ENCODE measurements at places on chromosomes 6 and 20. TPM values are rescaled to one million over a fixed set of nuclear protein-coding genes. Genes with fewer than 3 reads are reported as not detected.

DNA sequence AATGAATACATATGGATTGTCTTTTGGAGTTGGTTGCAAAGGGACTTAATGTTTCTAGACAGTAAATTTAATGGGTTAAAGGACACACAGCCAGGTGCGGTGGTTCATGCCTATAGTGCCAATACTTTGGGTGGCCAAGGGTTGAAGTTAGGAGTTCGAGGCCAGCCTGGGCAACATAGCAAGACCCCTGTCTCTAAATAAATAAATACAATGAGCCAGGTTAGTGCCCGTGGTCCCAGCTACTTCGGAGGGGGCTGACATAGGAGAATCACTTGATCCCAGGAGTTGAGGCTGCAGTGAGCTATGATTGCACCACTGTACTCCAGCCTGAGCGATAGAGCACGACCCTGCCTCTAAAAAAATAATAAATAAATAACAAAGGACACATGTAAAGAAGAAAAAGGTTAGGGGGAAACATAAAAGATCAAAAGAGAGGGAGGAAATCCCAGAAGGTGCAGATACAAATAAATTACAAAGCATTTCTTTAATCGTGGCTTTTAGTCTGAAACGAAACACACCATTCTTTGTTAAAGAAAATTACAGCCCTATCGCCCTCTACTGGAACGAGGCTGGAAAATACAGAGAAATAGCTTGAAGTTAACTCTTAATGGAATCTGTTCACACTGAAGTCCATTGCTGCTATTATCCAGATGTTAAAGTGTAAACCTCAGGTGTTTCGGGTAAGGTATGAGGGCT lies 42.6 kb upstream of the SCML4 start:
- H3K27ac ChIP-seq = no peak overlapping the region
- no peaks in the 10 kb centered on the region for H3K27me3 ChIP-seq
- peaks cover 21% of the 10 kb centered on the region for H3K36me3 ChIP-seq

DNA sequence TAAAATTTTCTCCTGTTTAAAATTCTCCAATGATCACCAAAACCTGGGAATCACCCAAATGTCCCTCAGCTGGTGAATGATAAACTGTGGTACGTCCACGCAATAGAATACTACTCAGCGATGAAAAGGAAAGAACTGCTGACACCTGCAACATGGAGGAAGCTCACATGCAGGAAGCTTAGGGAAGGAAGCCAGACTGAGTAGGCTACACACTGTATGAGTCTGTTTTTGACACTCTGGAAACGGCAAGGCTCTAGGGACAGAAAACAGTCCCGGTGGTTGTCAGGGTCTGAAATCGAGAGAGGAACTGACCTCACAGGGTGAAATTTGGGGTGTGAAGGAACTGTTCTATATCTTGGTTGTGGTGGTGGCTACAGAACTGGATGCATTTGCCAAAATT lies 25.2 kb upstream of the TLDC2 start:
- no peaks in the 10 kb centered on the region for H3K27me3 ChIP-seq
- no peak overlapping the region for H3K27ac ChIP-seq
- no peak overlapping the region for H3K4me3 ChIP-seq
- H3K4me1 ChIP-seq = peaks cover 12% of the 10 kb centered on the region

DNA sequence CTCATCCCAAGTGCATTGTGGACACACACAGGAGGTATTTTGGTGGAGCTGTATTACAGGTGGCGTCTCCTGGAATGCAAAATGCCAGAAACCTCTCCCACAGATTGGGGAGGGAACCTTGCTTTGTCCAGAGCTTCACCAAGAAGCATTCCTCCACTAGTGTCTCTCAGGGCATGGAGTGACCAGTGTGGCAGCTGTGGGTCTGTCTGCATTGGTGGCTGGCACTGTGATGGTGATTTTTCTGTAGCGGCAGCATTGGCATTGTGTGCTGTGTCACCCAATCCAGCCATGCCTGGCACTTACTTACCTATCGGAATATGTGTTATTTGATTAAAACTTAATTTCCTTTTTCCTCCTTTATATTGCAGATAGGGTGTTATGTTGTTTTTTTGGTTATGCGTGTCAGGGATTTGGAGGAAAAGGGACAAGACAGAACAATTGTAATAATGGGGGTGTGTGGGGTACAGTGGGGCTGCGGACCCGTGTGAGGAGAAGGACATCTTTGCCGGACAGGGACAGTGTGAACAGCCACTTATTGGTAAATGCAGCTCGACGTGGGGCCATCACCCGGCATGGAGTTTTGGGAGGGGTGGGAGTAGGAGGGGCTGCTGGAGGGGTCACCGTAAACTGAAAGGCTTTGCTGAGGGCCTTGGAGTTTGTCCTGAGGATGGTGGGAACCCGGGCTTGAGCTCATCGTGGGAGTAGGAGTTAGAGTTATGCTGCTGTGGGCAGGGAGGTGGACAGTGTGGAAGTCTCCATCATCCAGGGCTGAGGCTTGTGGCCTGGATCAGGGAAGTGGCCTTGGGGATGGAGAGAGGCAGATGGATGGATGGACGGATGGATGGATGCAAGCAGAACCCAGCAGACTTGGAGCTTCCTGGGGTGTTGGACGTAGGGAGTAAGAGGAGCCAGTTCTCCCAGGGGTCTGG lies 105.0 kb downstream of the SYCP2 start:
- no peaks in the 10 kb centered on the region for H3K36me3 ChIP-seq
- no peaks in the 10 kb centered on the region for H3K27me3 ChIP-seq
- H3K4me3 ChIP-seq = no peak overlapping the region
- peaks cover 69% of the 10 kb centered on the region for H3K4me1 ChIP-seq

- no peak overlapping the region for H3K4me3 ChIP-seq
- H3K4me1 ChIP-seq = no peaks in the 10 kb centered on the region
- H3K27me3 ChIP-seq = peaks cover 73% of the 10 kb centered on the region
- DNase-seq = no peak
- no peak overlapping the region for H3K27ac ChIP-seq
Measured at GRCh38 chr6:15672291-15672690, 9.5 kb upstream of the DTNBP1 start.

DNA sequence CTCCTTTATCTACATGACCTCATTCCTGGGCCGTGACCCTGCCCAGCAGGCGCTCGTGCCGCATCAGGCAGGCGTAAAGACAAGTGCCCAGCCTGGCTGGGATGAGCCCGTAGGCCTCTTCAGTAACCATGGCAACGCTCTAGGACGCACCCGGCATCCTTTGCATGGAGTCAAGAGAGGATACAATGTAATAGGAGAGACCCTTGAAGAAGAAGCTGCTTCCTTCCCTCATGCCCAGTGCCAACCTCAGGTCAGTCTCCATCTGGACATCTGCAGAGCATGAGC lies 5.0 kb upstream of the LSM14B start:
- DNase-seq = no peak
- no peaks in the 10 kb centered on the region for H3K4me1 ChIP-seq
- peaks cover 71% of the 10 kb centered on the region for H3K27me3 ChIP-seq
- H3K36me3 ChIP-seq = no peaks in the 10 kb centered on the region

DNA sequence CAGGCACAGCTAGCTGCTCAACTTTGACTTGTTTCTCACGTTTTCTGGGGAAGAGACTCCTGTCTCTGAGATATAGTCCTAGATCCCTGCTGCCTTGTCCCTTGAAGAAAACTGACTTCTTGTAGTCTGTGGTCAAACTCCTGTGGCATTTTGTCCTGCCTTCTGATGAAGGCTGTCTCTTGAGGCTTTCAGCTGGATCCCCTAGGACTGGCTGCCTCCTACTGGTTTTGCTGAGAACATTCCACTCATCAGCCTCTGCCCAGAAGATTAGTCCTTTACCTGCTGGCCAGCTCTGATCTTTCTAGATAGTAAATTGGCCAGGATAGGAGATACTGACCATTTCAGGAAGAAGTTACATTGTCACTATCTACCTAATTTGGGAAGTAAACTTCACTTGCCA lies 71.9 kb upstream of the CNR1 start:
- H3K4me3 ChIP-seq = no peak overlapping the region
- H3K36me3 ChIP-seq = no peaks in the 10 kb centered on the region

GRCh38 chr6:141000917-141001316 lies 1131.8 kb upstream of the GJE1 start:
- H3K27ac ChIP-seq = no peak overlapping the region
- DNase-seq = no peak
- H3K4me1 ChIP-seq = no peaks in the 10 kb centered on the region
- no peaks in the 10 kb centered on the region for H3K36me3 ChIP-seq

- no peak overlapping the region for H3K4me3 ChIP-seq
- H3K36me3 ChIP-seq = no peaks in the 10 kb centered on the region
- no peak overlapping the region for H3K27ac ChIP-seq
- no peak for DNase-seq
- H3K4me1 ChIP-seq = peaks cover 21% of the 10 kb centered on the region
Measured at GRCh38 chr20:48288930-48289507, 503.7 kb upstream of the SULF2 start.

DNA sequence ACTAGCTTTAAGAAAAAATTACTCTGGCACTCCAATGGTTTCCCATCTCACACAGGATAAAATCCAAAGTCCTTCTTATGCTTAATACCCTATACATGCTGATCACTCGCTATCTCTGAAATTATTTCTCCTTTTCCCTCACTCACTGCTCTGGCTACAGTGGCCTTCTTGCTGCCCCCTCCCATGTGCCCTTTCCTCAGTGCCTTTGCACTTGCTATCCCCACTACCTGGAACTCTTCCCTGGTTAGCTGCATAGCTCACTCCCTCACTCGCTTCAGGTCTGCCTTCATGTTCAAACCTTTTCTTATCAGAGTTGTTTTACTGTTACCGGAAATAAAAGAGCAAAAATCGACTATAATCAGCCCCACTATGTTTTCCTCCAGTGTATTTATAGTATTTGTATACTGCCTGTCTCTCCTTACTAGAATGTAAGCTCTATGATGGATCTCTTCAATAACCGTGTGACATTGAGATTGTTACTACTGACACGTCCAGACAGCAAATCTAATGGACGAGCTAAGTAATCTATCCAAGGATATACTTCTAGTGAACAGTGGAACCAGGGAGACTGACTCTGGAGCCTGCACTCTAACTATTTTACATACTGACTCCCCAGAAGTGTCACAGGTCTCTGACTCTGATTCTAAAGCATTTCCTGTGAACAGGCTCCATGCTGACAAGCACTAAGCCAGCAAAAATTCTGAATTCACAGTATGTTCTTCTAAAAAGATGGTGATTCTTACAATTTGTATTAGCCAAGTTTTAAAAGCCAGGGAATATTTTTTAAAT lies 25.1 kb downstream of the FKBP5 start:
- no peaks in the 10 kb centered on the region for H3K36me3 ChIP-seq
- no peaks in the 10 kb centered on the region for H3K27me3 ChIP-seq
- DNase-seq = no peak
- H3K4me3 ChIP-seq = no peak overlapping the region

- H3K36me3 ChIP-seq = peaks cover 15% of the 10 kb centered on the region
- peak overlapping the region; percentile 61 for H3K27ac ChIP-seq
- peaks cover 25% of the 10 kb centered on the region for H3K4me1 ChIP-seq
- no peaks in the 10 kb centered on the region for H3K27me3 ChIP-seq
- H3K4me3 ChIP-seq = peak overlapping the region; percentile 23
Measured at GRCh38 chr20:49179368-49180277, 8.5 kb downstream of the STAU1 start.

- no peak for DNase-seq
- no peak overlapping the region for H3K27ac ChIP-seq
- H3K27me3 ChIP-seq = peaks cover 17% of the 10 kb centered on the region
- H3K4me3 ChIP-seq = peak overlapping the region; percentile 66
- H3K4me1 ChIP-seq = peaks cover 13% of the 10 kb centered on the region
Measured at GRCh38 chr6:19839237-19839546, 2.0 kb downstream of the ID4 start.

DNA sequence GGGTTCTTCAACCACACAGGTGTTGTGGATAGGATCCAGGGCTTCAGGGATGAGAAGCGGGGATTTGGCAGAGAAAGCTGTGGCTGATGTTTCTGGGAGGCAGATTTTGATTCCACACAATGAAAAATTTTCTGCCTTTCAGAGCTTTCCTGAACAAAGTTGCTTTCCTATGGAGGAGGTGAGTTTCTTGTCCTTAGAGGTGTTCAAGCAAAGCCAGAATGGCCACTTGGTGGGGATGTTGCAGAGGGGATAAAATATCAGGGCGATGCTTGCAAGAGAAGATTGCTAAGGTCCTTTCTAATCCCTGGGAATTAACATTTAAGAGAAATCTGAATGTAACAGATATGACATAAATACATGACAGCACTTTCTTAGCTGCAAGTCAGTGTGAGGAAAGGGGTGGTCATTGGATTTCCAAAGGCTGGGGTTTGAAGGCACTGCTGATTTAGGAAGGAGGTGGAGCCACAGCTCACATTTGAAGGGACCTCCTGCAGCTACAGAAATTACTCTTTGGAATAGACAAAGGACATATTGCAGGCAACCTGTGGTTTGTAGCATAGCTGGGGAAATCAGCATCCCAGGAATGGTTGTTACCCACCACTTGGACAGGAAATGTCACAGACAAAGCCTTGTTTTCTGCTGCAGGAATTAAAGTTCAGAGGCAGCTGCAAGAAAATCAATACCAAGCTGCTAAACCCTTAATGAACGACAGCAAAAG lies 271.1 kb upstream of the CHD6 start:
- peaks cover 51% of the 10 kb centered on the region for H3K27me3 ChIP-seq
- no peak for DNase-seq
- H3K4me3 ChIP-seq = no peak overlapping the region
- H3K36me3 ChIP-seq = no peaks in the 10 kb centered on the region
- H3K27ac ChIP-seq = no peak overlapping the region

- H3K4me3 ChIP-seq = no peak overlapping the region
- H3K27me3 ChIP-seq = peaks cover 56% of the 10 kb centered on the region
- peaks cover 28% of the 10 kb centered on the region for H3K4me1 ChIP-seq
- peak; percentile 43 for DNase-seq
- peak overlapping the region; percentile 55 for H3K27ac ChIP-seq
Measured at GRCh38 chr20:22921595-22922421, 113.3 kb upstream of the SSTR4 start.

GRCh38 chr6:111781041-111781708 lies 92.1 kb downstream of the FYN start:
- no peak overlapping the region for H3K4me3 ChIP-seq
- no peak overlapping the region for H3K27ac ChIP-seq
- no peak for DNase-seq

GRCh38 chr20:9838378-9839295 lies at the start of gene PAK5:
Gene PAK5 (minus strand): TSS chr20:9839076. CDS start chr20:9644328, 194,748 bp downstream.
- H3K36me3 ChIP-seq = no peaks in the 10 kb centered on the region
- no peaks in the 10 kb centered on the region for H3K4me1 ChIP-seq
- no peak within 1 kb of the TSS for H3K4me3 ChIP-seq
- peaks cover 29% of the 10 kb centered on the region for H3K27me3 ChIP-seq

The CST3 gene
- 262 TPM for total RNA-seq

The CGA gene
- not detected for total RNA-seq

The BPIFB4 gene
- total RNA-seq = not detected

The FAM83D gene
- total RNA-seq = 57.3 TPM

The OOEP gene
- 12.2 TPM for total RNA-seq

The CDH26 gene
- 0.68 TPM for total RNA-seq

The IL20RA gene
- 2.5 TPM for total RNA-seq

The PNLDC1 gene
- total RNA-seq = 0.20 TPM

Data from PC-9 (cell line).